ENCODE measurements at places on chromosomes 7 and 10.

GRCh38 chr10:16429539-16429938 is 7.3 kb upstream of the PTER start:
- no peak for DNase-seq

GRCh38 chr10:58384544-58384998 is 639 bp upstream of the TFAM start:
- DNase-seq: no peak

GRCh38 chr10:96255549-96256333 is 15.6 kb downstream of the BLNK start:
- no peak for DNase-seq

- no peak for DNase-seq
Observed at GRCh38 chr7:92949748-92950147, 113.4 kb upstream of the CDK6 start.

DNA sequence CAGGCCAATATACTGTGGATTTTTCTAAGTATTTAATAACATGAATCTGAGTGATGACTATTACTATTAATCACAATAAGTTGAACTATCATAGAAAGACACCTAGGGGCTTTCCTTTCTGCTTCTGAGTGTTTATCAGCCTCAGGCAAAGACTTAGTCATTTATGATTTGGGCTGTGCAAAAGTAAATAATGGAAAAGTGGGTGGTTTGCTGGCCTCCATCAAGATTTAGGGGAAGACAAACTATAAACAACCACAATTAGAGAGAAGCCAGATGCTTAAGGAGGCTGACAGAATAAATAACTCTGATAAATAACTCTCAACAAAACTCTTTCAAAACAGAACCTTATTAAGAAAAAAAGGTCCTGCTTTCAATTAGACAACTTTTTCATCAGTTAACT is 64.7 kb downstream of the MACC1 start:
- DNase-seq: no peak

- DNase-seq: peak; percentile 73
Observed at GRCh38 chr10:104406715-104407650, 53.4 kb downstream of the CFAP58 start.

GRCh38 chr7:106914018-106914607 is 49.0 kb downstream of the PIK3CG start:
- peak; percentile 1 for DNase-seq

DNA sequence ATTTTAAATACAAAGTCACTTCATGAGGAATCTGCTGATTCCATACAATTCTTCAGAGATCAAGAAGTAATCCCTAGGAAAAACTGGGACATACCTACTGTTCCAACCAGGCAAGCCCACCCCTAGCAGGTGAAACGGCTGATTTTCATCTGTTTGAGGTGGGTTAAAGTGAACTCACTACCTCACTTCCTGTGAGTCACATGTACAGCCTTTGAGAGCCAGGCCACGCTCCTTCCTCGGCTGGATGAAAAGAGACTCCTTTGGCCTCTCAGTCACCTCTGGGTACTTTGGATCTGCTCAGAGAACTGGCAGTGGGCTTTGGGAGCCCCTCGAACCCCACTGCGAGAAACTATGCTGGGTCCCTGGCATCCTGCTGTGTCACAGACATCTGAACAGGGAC is 68.2 kb downstream of the CHST15 start:
- peak; percentile 6 for DNase-seq

DNA sequence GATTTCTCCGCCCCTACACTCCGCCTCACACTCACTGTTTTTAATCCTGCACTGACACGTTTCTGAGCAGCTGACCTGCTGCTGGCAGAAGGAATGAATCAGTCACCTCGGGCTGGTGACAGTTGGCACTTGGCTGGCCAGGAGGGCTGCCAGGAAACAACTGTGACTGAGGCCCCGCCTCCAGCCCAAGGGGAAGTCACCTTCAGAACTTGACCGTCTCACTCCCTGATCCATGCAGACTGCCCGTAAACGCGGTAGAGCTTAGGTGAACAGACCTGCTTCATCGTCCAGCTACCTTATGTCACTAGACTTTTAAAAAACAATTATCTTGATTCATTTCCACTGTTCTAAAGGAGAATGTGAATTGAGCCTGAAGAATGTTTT is 107.5 kb downstream of the DOCK1 start:
- DNase-seq: peak; percentile 5

DNA sequence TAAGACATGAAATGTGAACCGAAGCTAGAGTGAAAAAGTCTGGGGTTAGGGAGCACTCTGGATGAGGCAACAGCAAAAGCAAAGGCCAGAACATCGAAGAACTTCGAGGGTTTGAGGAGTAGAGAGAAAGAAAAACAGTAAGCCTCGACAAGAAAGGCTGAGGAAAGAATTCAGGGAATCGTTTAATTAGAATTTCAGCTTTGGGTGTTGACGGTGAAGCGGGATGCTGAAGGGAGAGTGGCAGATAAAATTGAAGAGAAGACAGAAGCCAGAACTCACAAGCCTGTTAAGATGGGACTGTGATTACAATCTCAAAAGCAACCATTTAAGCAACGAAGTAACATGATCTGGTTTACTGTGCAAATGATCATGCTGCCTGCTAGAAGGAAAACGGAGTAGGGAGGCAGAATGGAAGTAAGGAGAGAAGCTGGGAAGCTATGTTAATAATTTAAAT is 2.1 kb downstream of the TRDMT1 start:
- peak; percentile 71 for DNase-seq

- no peak for DNase-seq
Observed at GRCh38 chr7:598899-599298, 79.3 kb upstream of the PDGFA start.

DNA sequence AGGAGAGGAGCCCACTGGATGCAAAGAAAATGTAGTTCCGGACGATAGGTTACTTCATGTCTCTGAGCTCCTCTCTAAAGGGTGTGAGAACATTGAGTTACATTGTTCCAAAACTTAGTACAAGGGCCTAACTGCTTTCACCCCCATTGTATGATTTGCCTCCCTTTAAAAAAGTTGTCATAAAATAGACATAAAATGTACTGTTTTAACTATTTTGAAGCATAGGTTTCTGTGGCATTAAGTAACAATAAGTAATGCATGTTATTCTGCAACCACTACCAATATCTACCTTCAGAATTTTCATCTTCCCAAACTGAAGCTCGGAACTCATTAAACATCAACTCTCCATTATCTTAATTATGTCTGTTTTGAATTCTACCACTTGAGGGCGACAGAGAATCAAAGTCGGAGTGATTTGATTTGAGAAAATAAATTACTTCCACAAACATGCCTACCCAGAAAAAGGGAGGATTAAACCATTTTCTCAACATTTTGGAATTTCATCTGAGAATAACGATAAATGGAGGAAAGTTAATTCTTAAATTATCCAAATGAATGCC is 2.7 kb downstream of the IGFBP1 start:
- peak; percentile 42 for DNase-seq

- DNase-seq: no peak
Observed at GRCh38 chr10:100907773-100908363, 4.9 kb upstream of the SLF2 start.

GRCh38 chr7:36090976-36091873 is 61.8 kb upstream of the EEPD1 start:
- no peak for DNase-seq

DNA sequence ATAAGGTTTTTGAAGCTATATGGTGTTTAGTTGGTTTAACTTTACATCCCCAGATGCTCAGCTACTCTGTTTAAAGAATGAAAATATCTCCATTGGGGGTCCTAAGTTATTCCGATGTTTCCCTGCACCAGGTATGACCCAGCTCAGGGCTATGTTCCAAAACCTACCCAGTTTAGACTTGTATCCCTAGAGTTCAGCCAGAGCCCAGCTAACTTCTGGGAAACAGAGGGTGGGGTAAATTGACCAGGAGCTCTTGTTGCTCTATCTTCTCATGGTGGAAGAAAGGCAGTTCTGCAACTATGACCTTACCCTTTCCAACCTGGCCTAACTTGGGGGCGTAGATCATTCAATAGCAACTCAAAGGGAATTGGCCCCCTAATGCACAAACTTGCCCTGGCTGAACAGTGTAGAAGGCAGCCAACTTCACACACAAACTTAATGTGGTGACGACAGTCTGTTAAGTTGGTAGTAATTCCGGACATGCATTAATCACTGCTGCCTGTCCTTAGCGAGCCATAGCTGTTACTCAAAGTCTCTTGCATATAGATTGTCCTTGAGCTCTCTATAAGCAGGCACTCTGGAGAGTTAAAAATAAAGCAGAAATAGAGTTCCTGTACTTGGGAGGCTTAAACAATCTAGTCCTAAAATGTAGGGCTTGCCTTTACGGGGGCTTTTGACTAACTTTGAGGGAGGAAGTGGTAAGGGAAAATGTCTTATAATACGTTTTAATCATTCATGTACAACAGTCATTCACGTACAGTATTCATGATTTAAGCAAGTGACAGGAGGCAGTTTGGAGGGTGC is 5.3 kb upstream of the ZNRF2 start:
- no peak for DNase-seq

- DNase-seq: no peak
Observed at GRCh38 chr7:135772639-135773222, 24.1 kb upstream of the FAM180A start.

DNA sequence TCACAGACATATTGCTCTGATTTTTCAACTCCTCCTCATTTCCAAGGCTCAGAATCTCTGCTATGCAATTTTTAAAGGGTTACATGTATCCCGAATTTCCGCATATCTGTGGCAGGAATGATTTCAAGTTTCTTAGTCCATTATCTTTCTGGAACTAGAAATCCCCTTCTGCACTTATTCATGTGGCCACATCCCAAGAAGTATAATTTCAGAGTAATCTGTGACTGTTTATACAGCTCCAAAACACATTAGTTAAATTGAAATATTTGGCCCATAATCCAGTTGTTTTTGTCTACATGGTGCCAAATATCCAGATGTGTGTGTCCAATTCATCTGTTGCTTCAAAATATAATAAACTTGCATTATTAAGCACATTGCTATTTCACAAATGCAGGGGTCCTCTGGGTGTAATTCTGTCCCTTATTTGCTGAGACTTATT is 271.2 kb downstream of the ARHGAP12 start:
- no peak for DNase-seq

- no peak for DNase-seq
Observed at GRCh38 chr7:46738796-46739195, 817.7 kb upstream of the IGFBP3 start.

- peak; percentile 63 for DNase-seq
Observed at GRCh38 chr10:92756201-92757065, 66.7 kb downstream of the HHEX start.

DNA sequence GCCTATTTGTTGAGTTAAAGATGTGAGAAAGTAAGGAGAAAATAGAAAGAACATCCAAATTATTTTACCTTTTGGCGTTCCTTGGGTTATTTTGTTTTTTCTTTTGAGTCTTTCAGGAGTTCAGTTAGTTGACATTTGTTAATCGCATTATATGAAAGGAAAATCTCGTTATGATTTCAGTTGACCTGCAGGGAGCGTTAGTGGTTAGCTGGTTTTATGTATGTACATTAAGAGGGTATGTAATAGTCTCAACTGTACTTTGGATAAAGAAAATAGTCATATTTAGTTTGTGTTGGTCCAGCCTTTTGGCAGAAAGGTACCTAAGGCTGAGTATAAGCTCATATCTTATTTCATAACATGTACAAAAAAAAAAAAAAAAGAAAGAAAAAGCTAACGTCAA is 4.0 kb downstream of the BMPER start:
- no peak for DNase-seq

DNA sequence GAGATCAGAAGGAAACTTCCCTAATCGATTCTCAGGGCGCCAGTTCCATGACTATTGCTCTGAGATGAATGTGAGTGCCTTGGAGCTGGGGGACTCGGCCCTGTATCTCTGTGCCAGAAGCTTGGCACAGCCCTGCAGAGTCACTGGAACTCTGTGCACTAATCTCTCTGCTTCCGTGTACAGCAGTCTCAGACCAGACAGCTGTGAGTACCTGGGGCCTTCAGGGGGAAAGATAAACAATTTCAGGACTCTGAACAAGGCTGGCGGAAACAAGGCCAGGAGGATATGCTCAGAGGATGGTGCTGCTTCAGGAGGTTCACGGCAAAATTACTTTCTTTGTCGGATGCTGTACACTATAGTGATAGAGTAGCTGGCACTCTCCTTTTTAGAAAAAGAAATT is 131.7 kb upstream of the PRSS58 start:
- DNase-seq: peak; percentile 18

DNA sequence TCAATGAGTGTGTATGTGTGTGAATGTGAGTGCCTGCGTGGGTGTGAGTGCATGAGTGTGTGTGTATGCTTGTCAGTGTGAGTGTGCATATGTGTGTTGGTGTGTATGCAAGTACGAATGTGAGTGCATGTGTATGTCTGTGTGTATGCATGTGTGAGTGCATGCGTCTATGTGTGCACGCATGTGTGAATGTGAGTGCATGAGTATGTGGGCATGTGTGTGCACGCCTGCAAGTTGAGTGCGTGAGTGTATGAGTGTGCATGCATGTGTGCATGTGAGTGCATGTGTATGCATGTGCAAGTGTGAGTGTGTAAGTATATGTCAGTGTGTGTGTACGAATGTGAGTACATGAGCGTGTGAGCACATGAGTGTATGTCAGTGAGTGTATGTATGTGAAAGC is 399.6 kb downstream of the PLXNA4 start:
- no peak for DNase-seq

DNA sequence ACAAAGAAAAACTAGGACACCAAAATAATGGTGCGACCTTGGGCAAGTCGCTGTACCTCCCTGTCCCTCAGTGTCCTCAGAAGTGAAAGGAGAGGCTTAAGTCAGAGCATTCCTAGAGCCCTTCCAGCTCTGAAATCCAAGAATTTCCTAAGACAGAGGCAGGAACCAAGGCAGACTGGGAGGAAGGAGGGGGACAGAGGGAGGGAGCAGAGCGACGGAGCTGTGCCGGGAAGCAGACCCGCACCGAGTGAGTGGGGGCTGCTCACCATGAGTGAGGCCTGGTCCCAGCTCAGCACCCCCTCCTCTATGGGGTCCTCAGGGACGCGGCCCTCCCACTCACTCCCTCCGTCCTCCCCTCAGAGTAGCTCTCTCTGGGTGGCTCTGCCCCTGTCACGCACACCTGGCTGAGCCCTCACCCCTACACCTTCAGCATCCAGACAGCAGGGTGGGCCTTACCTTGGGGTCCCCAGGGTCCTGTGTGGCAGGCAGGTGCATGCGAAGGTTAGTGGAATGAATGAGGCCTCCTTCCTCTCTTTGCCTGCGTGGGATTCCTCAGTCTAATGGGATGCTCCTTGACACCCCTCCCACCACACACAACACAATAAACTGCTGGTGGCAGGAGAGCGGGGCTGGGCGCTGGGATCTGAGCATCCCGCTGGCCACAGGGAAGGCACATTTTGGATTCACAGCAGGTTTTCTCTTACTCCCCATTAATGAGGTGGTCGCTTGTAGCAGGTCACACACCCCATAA is 4.6 kb upstream of the SMARCD3 start:
- no peak for DNase-seq

DNA sequence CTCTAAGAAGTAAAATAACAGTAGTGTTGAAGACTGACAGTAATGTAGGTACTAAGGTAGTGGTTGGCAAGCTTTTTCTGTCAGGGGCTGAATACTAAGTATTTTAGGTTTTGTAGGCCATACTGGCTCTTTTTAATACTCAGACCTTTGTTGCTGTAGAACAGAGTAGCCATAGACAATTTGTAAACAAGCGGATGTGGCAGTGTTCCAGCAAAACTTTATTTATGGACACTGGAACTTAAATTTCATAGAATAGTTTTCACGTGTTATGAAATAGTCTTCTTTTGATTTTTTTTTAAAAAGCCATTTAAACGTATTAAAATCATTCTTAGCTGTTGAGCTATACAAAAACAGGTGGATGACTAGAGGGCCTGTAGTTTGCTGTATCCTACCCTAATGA is 121.2 kb downstream of the MLLT10 start:
- no peak for DNase-seq

All from iris pigment epithelial cell (primary cell).